CD8-positive, alpha-beta T cell (primary cell): ENCODE measurements at places on chromosomes 3 and 15.
A peak's percentile ranks its signal among the peaks of the same experiment; 100 is the strongest.

DNA sequence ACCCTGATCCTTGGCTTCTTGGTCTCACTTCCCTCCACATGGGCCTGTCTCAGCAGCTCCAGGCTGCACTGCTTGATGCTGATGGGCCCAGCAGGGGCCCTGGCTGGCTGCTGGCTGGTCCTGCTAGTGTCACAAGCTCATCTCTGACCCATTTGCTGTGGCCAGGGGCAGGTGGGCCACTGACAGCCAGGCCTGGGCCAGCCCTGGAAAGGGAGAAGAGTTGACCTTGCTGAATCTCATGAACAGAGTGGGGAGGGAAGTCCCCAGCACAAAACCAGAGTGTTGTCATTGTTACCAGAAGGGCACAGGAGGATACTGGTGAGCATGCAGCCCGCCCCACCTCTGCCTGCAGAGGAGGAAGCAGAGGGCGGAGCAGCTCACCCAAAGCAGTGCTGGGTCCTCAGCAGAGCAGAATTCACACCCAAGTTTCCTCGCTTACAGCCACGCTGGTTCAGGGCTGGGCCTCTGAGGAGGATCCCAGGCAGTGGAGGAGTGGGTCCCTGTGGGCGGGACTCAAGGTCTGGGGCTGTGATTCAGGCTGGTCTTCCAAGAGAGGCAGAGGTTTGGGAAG is 7.6 kb upstream of the KLF15 start:
- no peak for DNase-seq

- no peak for DNase-seq
Observed at GRCh38 chr15:69606144-69606543, 153.5 kb downstream of the RPLP1 start.

- DNase-seq = no peak
Observed at GRCh38 chr3:151067158-151067557, 18.3 kb upstream of the MED12L start.

DNA sequence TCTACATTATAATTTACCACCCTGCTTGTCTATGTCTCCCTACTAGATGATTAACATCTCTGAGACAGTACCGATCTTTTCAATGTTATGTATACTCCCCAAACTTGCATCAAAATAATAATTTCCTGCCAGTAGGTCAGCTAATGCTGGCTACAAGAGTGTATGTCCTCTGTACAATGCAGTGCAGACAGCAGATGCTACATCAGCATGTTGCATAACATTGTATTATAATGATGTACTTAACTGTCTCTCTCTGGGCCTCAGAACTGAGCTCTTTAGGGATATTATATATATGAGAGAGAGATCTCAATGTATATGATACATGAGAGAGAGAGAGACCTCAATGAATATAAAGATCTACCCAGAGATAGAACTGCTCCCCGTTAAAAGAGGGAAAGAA is 456.6 kb downstream of the SHQ1 start:
- DNase-seq = no peak

DNA sequence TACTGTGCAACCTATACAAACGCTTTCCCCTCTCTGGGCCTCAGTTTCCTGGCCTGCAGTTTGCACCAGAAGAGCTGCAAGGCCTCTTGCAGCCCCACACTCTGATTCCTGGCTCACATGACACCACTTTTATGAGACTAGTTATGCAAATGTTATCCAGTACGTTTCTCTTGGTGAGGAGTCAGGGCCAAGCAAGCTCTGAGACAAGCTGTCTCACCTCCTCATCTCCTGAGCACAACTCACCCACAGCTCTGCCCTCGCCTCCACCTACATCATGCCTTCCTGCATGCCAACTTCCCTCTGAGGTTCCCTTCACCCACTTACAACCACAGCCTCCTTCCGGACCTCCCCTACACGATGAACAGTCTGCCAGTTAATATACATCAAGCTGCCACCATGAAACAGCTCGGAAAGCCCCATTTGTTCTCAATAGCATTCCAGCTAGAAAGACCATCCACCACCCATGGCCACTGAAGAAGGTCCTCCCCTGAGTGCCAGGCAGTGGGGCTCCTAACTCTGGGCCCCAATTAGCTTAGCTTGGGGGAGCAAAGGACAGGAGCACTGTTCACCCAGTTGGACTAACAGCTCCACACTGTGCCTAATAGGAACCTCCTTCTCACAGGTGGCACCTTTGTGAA is 25.0 kb downstream of the CRYGS start:
- DNase-seq = peak; percentile 80

GRCh38 chr3:24389108-24390090 is 105.3 kb downstream of the THRB start:
- no peak for DNase-seq

GRCh38 chr3:173531602-173532001 is 134.1 kb downstream of the NLGN1 start:
- DNase-seq = no peak

DNA sequence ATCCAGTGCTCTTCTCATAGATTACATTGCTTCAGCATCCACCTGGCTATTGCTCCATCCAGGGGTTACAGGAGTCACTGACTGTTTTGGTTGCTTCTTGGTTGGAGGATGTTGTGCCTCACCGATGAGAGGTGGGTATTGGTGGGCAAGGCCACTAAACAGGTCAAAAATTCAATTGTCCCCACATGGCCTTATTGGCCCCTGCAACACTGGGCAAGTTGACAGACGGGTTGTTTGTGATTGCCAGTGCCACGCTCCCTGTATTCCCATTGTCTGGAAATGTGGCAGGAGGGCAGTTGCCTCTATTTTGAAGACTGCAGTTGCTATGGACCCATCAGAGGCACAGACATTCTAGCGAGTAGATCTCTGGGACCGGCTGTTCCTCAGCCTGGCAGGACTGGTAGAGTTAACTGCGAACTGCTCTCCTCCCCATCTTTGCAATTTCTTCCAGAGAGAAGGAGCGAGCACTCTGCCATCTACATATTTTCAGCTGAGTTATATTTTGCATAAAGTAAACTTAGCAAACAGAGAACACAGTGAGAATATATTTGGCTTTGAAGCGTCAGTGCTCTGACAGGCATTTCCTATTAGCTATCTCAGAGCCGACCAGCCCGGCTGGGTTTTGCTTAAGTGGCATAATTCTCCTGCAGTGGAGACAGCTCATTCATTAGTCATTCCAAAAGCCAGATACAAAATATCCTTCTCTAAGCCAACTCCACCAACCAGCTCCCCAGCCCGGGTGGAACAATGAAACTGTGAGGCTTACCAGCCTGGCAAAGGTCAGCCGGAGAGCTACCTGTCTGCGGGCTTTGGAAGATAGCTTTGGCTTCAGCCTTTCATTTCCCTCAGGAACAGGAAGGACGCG is 26.0 kb upstream of the MAGEF1 start:
- DNase-seq = no peak

DNA sequence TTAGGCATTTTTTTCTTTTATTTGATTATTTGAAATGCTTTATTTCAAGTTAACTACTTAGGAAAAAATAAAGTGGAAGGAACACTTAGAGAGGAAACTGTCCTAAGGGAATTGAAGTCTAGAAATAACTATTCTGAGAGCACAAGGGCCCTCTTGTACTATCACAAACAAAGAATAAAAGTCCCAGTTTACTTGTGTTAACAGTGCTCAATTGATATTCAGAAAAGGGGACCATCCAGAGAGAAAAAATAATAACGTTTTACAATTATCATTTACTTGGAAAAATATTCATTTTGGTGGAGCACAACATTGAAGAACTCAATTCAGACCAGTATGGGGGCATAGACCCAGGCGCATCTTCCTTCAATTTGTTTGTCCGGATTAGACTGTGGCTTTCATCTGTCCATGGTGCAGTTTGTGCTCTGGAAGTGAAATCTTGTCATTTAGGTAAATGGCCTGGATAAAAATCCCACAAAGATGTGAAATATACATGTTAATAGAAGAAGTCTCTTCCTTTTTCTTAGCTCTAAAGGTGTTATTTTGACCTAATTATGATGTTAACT is 54.5 kb upstream of the SAMMSON start:
- DNase-seq = no peak

- peak; percentile 49 for DNase-seq
Observed at GRCh38 chr3:128294999-128295468, 141.8 kb downstream of the EEFSEC start.

GRCh38 chr15:50328116-50328515 is 26.9 kb downstream of the GABPB1 start:
- DNase-seq = no peak

DNA sequence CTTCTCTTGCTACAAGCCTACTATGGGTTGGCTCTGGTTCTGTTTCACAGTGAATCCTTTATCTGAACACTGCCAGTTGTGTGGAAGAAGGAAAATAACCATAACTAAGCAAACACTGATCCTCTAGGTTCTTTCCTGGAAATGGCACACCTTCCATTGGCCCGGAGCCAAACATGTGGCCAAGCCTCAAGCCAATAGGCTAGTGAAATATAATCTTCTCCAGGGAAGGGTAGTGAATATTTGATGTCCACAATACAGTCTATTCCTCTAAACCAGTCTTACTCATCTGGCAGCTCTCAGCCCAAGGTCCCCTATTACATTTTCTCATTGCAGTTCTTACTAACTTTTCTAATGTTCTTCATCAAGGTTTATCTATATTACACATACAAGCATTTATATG is 921.3 kb downstream of the TUSC7 start:
- DNase-seq = no peak

- DNase-seq = no peak
Observed at GRCh38 chr15:33746203-33746602, 222.1 kb upstream of the CHRM5 start.

- DNase-seq = no peak
Observed at GRCh38 chr15:69781411-69782125, 316.1 kb downstream of the TLE3 start.

DNA sequence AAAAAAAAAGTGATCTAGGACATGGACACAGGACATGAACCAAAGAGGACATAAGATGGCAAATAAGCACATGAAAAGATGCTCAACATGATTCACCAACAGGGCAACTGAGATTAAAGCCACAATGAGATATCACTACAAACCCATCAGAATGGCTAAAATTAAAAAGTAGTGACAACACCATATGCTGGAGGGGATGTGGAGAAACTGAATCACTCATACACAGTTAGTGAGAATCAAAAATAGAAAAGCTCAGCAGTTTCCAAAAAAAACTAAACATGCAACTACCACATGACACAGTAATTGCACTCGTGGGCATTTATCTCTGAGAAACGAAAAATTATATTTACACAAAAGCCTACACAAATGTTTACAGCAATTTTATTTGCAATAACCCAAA is 27.9 kb upstream of the ACKR4 start:
- no peak for DNase-seq

DNA sequence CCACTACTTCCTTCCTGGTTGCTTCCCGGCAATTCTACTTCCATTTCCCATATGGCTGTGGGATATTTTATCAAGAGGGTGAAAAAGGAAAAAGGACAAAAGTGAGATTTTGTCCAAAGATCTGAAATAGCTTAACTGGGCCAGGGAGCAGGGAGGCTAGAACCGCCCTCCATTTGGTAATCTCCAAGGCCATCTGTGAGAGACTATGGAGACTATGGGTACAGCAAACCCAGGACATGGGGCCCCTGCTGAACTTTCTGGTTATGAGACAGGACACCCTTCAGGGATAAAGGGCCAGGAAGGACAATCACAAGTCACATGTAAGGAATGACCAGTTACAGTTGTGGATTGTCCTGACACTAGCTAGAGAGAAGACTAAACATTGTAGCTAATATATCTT is 24.3 kb downstream of the ZSCAN2 start:
- DNase-seq = no peak

DNA sequence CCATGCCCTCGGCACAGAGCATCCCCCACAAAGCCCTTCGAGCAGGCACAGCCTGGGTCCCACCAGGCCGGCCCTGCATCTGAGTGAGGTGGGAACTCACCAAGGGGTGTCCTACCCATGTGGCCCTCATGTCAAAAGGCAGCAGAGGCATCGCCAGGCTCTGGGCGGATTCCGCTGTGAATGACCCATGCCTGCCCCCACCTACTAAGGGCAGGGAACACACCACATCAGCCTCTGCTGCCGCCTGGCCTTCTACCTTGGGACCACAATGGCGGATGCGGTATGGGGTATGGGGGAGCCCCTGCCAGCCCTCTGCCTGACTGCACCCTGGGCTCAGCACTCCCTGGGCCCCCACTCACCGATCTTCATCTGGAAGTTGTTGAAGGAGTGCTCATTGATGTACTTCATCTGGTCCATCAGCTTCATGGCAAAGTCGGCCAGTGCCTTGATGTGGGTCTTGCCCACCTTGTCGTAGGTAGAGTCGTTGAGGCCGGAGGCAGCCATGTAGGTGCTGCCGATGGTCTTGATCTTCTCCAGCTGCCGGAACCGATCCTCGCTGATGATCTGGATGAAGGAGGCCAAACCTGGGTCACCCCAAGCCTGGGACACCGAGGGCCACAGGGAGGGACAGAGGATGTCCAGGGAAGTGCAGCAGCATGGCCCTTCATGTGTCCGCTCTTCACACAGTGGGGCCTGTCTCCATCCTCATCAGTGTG is 87.8 kb downstream of the SEC22A start:
- peak; percentile 6 for DNase-seq
